Hematopoietic multipotent progenitor cell (in vitro differentiated cells): ENCODE measurements at places on chromosomes 5 and 9.

DNA sequence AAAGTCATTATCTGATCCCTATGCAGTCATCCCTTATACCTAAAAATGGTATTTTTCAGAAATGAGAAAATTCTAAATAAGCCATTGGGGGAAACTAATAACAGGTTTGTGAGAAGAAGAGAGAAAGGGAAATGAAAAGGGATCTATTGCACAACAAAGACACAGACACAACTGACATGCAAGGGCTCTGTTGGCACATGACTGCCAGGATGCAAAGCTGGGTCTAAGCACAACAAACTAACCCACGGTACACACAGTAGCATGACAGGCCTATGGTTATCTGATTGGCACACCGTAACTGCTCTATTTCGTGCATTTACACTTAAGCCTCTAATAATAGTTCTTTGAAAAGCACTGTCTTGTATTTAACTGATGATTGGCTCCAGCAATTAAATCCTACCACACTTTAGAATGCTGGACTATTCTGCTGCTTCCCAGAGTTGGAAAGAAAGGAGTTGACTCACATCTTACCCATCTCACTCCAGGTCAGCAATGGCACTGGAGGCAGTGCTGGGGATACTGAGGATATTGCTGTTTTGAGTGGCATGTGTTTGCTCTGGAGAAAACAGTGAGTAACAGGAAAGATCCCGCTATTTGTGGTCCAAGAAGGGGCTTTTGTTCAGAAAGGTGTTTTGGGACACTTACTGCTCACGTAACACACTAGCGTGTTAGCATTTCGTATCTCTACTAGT, 328.3 kb downstream of the GLIS3 start:
- no peak for DNase-seq

GRCh38 chr9:136036050-136036449, 59.0 kb downstream of the NACC2 start:
- DNase-seq = no peak

- DNase-seq = no peak
Observed at GRCh38 chr9:133928248-133928764, 63.8 kb downstream of the VAV2 start.

- no peak for DNase-seq
Observed at GRCh38 chr5:95669540-95669939, 13.3 kb downstream of the SPATA9 start.

- no peak for DNase-seq
Observed at GRCh38 chr5:80284720-80285119, 28.9 kb upstream of the SERINC5 start.

DNA sequence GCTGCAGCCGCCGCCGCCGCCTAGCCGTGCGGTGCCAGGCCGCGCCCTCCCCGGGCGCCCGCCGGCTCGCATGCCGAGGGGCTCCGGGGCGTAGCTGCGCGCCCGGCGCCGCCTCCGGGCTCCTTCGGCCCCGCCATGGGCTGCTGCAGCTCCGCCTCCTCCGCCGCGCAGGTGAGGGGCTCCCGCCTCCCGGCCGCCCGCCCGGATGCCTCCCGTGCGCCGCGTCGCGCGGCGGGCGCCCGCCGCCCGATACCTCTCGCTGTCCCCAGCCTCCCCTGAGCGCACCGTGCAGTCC, 230 bp downstream of the SLC44A1 start:
- DNase-seq = no peak

DNA sequence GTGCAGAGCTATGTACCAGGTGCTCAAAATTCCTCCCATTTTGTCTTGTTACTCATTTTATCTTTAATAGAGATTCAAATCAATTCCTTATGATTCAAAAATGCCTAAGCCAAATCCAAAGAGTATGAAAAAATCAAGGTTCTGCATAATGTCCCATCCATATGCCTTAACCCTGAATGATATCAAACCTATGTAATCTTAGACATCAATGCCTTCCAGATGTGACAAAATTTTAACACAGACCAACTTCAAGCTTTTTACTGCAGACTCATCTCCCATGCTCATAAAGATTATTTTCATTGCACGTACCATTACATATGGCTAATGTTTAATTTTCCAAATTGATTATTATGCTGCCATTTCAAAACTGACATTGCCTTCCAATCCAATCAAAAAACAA, 122.4 kb downstream of the NFIB start:
- DNase-seq = no peak

DNA sequence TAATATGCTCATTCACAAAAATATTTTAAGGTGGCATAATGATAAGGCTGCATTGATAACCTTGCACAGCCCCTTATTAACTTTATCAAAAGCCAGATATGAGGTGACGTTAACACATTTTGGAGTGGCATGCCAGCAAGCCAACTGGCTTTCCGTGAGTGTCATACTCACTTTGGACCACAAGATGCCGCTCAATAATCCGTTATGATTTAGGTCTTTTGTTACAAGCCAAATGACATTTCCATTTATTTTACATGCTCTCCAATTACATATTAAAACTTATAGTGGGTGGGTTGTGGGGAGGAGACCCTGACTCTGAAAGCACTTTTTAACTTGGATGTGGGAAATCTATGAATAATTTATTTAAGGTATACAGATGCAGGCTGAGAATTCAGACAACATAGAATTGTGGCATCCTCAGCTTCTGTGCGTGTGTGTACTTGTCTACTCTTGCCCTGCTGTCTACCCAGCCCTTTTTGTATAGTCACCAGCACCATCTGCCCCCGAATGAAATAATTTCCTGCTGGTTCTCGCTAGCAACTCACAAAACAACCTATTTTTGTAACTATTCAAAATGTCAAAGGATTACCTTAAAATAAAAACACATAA, 305.1 kb downstream of the PSAT1 start:
- peak; percentile 25 for DNase-seq

GRCh38 chr5:38885208-38885607, 39.4 kb downstream of the OSMR start:
- DNase-seq = no peak

GRCh38 chr9:130297371-130297770, 31.8 kb downstream of the HMCN2 start:
- no peak for DNase-seq

- DNase-seq = no peak
Observed at GRCh38 chr5:58929726-58930125, 346.9 kb downstream of the RAB3C start.

GRCh38 chr9:130898552-130898852, 1.9 kb upstream of the QRFP start:
- no peak for DNase-seq

- DNase-seq = no peak
Observed at GRCh38 chr9:133692364-133692985, 45.7 kb downstream of the SARDH start.

DNA sequence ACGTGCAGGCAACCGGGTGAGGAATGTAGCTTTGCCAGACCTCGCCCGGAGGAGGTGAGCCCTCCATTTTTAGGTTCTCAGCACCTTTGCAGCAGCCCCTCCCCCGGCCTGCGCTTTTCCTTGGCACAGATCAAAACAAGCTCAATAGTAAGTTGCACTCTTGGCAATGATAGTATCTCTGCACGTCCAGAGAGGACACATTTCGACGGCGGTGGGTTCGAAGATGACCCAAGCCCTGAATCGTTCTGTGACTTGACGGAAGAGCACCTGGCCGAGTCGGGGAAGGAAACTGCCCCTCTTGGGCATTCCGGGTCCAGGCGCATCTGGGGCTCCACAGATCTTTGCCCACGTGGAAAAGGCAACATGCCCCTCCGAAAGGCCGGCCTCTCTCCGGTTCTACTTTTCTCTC, 904 bp downstream of the GDNF start:
- no peak for DNase-seq

DNA sequence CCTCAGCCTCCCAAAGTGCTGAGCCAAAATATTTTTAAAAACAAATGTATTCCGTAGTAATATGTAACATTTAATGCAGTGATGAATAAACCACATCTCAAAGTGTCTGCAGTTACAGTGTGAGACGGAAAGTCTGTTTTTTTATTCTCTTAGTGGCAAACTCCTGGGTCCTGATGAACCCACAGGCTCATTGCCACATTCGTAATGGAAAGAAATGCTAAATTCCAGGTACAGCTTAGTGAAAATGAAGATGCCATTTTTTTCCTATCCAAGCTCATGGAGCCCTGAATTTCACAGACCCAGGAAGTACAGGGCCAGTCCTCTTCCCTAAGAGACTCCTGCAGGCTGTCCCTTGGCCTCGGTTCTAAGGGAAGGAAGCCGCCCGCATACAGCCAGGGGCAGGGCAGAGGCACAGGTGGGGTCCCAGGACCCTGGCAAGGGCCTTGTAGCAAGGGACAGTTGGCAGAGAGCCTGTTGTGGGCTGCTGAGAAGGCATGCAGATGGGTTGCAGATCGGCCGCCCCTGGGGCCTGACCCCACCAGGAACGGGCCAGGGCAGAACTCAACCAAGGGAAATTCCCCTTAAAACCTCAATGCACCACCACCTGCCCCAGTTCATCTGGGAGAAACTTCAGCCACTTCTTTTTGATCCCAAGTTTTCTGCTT, 36.2 kb downstream of the IPPK start:
- no peak for DNase-seq

DNA sequence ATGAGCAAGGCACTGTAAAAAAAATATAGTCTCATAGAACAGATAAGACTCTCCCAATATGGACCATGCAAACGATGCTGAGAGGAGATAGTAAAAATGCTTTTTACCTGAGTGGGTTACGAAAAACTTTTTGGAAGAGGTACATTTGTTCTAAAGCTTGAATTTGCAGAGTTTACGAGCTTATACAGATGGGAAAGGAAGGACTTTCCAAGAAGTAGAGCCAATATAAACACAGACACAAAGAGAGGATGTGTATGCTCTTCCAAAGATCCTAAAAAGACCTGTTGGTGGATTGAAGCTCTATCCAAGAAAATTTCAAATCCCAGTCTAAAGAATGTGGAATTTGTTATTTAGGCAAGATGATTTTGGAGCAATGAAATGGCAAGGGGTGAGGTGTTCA, 127.1 kb upstream of the SLCO6A1 start:
- DNase-seq = no peak

DNA sequence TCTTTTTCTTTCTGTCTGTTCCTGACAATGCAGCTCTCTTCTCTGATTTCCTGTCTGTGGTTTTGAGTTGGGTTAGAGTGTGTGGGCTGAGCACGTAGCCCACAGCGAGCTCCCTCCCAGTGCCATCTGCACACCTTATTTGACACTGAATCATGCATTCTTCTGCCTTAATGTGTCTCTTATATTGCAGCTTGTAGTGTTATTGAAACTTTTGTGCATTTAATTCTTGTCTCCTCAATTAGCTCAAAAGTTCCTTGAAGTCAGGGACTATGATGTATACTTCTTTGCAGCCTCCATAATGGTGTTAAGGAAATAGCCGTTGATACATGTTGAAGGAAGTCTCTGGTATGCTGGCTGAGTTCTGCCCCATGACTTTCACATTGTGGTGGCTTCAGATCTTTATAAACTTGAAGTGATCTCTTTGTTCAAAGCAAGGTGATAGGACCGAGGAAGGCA, 576.2 kb upstream of the CLINT1 start:
- DNase-seq = peak; percentile 11

DNA sequence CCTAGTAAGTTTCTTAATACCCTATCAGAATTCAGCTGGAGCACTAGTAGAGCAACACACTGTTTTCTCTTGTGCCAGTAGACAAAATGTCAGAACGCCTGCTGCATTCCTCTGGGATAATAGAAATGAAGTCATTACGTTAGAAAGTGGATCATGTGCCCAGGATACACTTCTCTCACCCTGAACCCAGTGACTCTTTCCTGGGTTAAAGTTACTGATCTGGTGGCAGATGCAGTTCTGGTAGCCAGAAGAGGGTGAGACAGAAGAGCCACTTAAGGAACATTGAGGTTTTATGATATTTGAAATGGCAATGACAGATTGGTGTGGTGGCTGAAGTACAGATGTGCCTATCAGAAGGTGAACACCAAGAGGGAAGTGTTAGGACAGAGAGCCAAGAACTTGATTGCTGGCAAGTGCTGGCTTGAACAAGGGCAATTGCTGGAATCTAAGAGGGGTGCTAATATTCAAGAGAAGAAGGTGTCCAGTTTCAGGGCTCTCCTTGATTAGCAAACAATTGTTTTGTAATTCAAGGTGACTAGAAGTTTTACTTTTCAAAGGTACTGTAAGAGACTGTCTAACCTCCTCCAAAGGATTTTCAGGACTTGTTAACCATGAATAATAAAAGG, 93.7 kb upstream of the ERBIN start:
- no peak for DNase-seq

DNA sequence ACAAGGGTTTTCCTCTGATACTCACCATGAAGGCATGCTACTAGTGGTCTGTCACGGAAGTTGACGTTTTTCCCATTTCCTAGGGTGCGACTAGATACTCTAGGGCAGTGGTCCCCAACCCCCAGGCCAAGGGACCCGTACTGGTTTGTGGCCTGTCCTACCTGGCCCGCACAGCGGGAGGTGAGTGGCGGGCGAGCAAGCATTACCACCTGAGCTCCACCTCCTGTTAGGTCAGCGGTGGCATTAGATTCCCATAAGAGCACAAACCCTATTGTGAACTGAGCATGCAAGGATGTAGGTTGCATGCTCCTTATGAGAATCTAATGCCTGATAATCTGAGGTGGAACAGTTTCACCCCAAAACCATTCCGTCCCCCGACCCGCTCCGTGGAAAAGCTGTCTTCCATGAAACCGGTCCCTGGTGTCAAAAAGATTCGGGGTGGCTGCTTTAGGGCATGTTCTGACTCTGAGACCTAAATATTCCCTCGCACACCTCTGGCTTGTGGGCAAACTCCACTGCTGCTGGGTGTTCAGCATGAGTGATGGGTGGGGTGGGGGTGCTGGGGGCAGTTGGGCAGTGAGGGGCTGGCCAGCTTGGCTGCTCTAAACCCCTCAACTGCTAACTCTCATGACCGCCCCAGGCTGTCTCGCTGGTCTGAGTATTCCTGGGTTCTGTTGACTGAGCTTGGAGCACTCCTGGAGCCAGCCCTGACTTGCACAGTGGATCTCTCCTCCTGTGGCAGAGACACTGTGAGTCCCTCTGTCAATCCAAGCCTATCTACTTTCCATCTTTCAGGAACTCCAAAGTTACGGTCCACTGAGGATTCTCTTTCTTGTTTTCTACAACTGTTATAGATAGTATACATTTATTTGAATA, 78.3 kb upstream of the NEK6 start:
- DNase-seq = no peak

DNA sequence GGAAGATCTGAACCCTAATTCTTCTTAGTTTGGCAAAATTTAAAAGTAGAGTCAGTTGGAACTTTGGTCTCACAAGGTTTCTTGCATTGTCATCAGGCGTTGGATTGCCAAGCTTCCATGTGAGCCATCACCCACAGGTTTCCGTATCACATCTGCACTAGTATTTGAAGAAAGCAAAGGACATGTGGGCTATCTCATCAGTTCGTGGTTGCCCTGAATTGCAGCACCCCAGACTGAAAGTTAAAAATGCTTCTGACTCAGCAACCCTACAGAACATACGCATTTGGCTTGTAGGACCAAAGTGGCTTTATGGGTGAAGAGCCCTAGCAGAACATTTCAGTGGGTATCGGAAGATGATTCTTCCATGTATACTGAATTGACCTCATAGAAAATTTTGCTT, 358.0 kb downstream of the ENC1 start:
- no peak for DNase-seq

DNA sequence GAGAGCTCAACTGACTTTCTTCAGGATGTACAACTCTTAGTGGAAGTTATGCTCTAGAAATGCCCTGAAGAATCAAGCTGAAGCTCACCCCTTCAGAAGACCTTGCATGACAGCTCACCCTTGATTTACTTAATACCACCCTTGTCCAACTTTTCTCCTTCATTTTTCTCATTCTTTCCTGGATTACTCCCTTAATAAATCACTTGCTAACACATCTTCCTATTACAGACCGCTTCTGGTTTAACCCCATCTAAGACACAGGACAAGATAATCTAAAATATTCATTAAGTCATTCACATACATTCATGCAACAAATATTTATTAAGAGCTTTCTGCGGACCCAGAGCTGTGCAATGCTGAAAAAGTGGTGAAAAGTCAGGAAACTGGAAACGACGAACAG, 630.7 kb upstream of the RORB start:
- DNase-seq = no peak
